Bronchial epithelial cell (primary cell): ENCODE measurements at places on chromosomes 3 and 15. TPM values are rescaled to one million over a fixed set of nuclear protein-coding genes. Genes with fewer than 3 reads are reported as not detected.

CDCP1 gene
- 41.3 and 64.9 TPM in 2 replicates for total RNA-seq

HYKK gene
- 1.2 and 1.3 TPM in 2 replicates for total RNA-seq

MTFMT gene
- 10.4 and 17.4 TPM in 2 replicates for total RNA-seq

IFRD2 gene
- total RNA-seq: 104 and 177 TPM in 2 replicates

LIPH gene
- total RNA-seq: 1.8 and 5.6 TPM in 2 replicates

FBXO40 gene
- not detected in 2 replicates for total RNA-seq

PAQR9 gene
- total RNA-seq: not detected in 2 replicates

AGTR1 gene
- total RNA-seq: not detected in 2 replicates

PBRM1 gene
- total RNA-seq: 72.5 and 95.6 TPM in 2 replicates

SH3GL3 gene
- 0.51 and 1.1 TPM in 2 replicates for total RNA-seq

GHSR gene
- not detected in 2 replicates for total RNA-seq

SAMD7 gene
- not detected in 2 replicates for total RNA-seq

PARP15 gene
- 0.13 and 0.26 TPM in 2 replicates for total RNA-seq

SCAANT1 gene
- total RNA-seq: not detected in 2 replicates

IL17RD gene
- 1.1 and 2.3 TPM in 2 replicates for total RNA-seq

C3orf49 gene
- not detected in 2 replicates for total RNA-seq

LYZL4 gene
- total RNA-seq: not detected in 2 replicates

LARP6 gene
- 41.1 and 42.1 TPM in 2 replicates for total RNA-seq

CACNA2D2 gene
- total RNA-seq: not detected in 2 replicates

TRPM1 gene
- total RNA-seq: under 0.01 and 0.13 TPM in 2 replicates

INO80 gene
- total RNA-seq: 18.1 and 23.7 TPM in 2 replicates

GP5 gene
- under 0.01 TPM in 2 replicates for total RNA-seq

HIGD2B gene
- 0.13 TPM in 1 of 2 replicates, not detected in the other for total RNA-seq

C2CD4A gene
- total RNA-seq: 0.53 and 1.3 TPM in 2 replicates

NOX5 gene
- total RNA-seq: under 0.01 TPM in 1 of 2 replicates, not detected in the other

HAPLN3 gene
- total RNA-seq: 1.1 and 1.7 TPM in 2 replicates

THAP10 gene
- 0.79 and 1.3 TPM in 2 replicates for total RNA-seq

ZNF502 gene
- total RNA-seq: 4.4 and 5.8 TPM in 2 replicates

DPPA2 gene
- total RNA-seq: not detected in 2 replicates

ARNT2 gene
- 0.13 and 0.26 TPM in 2 replicates for total RNA-seq

SLC9C1 gene
- not detected in 2 replicates for total RNA-seq

MKRN3 gene
- not detected in 2 replicates for total RNA-seq

LSAMP gene
- 0.26 TPM in 1 of 2 replicates, not detected in the other for total RNA-seq

ZNF662 gene
- 1.0 and 1.3 TPM in 2 replicates for total RNA-seq
